Brain (organoid and tissue), 16 donors: ENCODE measurements at places on chromosomes 5 and 9.

GRCh38 chr5:173334808-173335207 is 6.6 kb upstream of the STC2 start:
- no peak for DNase-seq

DNA sequence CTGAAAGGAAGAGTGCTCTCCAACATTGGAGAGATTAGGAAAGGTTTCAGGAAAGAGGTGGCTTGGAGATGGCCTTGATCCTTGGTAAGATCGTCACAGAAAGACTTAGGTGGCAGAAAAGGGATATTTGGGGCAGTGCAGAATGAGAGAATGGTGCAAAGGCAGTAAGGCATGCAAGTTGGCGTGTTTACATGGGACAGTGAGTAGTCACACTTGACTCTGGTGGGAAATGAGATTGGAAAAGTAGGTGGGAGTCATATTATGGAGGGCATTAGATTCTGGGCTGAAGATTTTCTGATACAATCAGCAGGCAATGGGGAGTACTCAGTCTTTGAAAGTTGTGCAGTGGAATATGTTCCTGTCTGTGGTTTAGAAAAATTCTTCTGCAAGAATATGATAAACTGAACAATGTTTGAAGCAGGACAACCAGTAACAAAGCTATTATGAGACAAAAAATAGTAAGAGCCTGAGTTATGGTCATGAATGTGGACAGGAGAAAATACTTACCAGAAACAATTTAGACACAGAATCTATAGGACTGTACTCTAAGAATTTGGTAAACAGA is 76.2 kb upstream of the ANKRD55 start:
- no peak for DNase-seq

DNA sequence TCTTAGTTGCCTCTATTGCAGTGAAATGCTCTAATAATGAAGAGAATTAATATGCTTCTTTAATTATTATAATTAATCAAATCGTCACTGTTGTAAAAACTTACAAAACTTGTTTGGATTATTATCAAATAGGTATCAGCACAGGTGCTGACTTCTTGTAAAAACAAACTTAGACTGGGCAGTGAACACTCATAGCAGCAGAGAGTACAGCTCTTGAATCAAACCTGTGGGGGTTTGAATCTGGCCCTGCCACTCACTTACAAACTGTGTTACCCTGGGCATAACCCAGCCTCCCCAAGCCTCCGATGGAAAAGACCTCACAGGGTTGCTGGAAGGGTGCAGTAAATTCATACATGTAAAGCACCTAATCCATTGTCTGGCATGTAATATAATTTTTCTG is 35.1 kb downstream of the MAP3K1 start:
- DNase-seq = no peak

DNA sequence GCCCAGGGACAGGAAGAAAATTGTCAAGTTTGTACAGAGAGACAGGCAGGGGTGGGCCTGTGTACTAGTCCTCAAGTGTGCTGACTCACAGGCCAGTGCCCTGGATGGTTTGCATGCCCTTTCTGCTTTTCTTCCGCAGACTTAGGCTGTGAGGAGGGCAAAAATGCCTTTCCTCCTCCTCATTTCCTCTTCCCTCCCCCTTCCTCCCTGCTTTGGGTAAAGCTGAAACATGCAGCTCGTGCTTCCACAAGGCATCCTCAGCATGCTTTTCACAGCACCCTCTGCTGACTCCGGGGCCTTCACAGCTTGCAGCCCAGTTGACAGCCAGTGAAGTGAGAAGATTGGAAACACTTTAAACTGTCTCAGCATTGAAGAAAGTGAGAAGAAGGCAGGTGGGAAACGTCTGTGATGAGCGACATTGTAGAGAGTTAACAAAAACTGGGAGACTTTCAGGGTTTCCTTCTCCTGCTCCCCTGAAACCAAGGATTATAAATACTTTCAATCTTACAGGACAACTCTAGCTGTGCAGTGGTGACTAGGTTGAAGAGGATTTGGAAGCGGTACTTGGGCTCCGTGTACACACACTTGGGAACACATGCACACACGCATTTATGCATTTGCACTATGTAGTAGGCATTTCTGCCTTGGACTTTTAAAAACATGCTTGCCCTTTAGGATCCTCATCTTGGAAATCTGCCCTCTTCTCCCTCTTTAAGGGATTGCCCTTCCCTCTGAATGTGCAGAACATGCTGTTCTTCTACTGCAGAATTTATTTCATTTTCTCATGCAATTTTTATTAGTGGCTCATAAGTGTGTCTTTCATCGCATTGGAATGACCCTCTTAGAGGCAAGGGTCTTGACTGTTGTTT is 138.8 kb downstream of the GRIA1 start:
- DNase-seq = peak; percentile 64

- no peak for DNase-seq
These were observed 19.0 kb upstream of the TBC1D9B start for GRCh38 chr5:179926657-179927056.

GRCh38 chr5:139126711-139127111 is 71.5 kb downstream of the SIL1 start:
- DNase-seq = peak; percentile 34

DNA sequence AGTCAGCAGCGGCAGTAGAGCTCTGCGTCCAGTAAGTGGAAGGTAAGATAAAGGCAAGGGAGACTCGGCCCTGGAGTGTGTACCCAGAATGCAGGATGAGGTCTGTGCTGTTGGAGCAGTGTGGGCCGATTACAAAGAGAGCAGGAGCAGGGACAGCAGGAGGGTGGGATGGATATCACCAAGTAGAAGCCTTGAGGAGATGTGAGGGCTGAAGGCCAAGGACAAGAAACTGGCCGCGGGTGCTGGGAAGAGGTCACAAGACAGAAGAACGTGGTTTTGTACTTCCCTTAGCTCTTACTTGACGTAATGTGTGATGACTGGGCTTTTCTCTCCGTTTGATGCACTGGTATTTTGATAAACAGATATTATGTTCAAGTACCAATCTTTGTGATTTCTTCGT is 43.7 kb downstream of the OR2V1 start:
- DNase-seq = no peak

DNA sequence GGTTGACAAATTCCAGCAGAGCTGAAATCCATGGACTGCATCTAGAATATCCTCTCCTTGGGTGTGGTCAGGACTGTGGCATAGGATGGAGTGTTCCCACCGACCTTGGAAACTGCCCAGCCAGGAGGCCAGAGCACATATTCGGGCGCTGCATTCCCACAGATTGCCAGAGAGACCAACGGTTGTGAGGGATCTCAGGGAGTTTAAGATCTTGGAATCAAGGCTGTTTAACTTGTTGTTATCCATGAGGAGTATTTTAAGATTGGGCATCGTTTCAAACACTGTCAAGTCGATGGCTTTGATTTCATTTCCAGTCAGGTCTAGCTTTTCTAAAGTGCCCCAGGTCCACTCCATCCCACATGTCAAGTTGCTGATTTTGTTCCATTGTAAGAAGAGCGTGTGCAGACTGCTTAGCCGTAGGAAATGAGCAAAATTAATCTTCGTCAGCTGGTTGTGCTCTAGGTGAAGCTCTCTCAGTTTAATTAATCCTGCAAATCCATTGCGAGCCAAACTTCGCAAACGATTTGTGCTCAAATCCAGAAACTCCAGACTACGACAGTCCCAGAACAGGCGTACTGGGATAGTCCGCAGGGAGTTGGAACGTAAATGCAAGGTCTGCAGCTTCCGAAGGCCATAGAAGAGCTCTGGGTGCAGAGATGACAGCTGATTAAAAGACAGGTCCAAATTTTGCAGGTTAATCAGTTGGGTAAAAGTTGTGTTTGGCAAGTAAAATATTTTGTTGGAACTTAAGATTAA is 1.5 kb downstream of the LRRTM2 start:
- peak; percentile 80 for DNase-seq

GRCh38 chr5:149870697-149871096 is 73.9 kb downstream of the PDE6A start:
- no peak for DNase-seq

- no peak for DNase-seq
These were observed 107.3 kb upstream of the APC start for GRCh38 chr5:112630246-112631009.

DNA sequence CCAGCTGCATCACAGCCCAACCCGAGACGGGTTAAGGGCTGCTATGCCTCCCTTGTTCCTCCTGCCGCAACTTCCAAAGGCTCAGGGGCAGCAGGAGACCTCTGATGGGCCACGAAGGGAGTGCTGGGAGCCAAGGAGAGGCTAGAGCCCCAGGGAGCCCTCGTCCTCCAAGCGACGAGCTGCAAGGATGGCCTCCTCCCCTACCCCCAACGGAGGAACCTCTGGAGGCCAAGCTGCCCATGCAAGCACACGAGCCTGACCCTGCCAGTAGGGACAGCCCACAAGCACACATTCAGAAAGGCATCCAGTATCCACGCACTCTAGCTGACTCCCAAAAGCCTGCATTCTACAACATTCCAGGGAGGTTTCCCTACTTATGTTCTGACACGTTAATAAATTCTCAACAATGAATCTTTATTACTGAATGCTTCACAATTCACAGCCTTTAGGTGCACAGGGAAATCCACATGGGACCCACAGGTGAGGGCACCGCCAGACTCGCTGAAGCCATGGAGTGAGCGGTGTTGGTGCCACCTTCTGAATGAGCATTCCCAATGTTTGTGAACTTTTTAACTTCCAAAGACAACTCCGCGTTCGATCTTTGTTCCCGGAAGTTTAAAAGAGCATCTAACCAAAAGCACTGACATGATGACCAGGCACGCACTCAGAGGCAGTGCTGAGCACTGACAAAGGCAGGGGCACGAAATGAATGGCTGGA is 28.7 kb downstream of the IPPK start:
- DNase-seq = no peak

DNA sequence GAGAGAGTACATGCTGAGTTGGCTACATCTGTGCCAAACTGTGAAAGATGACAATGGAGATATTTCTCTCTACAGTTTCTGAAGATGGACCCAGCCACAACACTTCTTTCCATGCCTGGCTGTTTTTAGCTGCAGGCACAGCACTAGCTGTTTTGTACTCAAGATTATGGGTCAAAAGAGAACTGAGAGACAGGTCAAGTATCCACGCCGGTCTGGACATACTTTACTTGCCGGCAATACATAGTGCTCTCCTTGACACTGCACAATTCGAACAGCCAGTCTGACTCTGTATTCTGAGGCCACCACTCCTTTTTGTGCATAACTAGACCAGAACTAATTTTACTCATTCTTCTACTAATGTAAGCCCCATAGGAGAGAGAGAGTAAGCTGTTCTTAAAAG is 2.6 kb downstream of the PRLR start:
- no peak for DNase-seq

DNA sequence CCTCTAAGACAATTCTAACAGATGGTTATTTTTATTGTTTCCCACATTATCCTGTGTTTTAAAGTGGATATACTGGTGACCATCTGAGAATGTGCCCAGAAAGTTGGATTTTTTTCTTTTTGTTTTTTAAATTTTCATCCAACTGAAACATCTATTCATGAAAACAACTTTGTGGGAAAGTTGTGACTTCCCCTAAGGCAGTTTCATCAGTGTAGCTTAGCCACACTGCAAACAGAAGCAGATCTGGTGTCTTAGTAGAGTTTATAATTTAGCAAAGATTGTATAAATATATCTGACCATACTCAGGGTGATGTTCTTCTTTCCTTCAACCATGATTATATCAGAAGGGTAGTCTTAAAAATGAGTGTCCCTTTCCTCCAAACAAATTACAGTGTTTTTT is 1241.3 kb downstream of the MAT2B start:
- DNase-seq = no peak

GRCh38 chr9:105637787-105638395 is 24.4 kb upstream of the TAL2 start:
- DNase-seq = no peak

GRCh38 chr5:96537386-96537785 is 104.3 kb upstream of the PCSK1 start:
- DNase-seq = no peak

DNA sequence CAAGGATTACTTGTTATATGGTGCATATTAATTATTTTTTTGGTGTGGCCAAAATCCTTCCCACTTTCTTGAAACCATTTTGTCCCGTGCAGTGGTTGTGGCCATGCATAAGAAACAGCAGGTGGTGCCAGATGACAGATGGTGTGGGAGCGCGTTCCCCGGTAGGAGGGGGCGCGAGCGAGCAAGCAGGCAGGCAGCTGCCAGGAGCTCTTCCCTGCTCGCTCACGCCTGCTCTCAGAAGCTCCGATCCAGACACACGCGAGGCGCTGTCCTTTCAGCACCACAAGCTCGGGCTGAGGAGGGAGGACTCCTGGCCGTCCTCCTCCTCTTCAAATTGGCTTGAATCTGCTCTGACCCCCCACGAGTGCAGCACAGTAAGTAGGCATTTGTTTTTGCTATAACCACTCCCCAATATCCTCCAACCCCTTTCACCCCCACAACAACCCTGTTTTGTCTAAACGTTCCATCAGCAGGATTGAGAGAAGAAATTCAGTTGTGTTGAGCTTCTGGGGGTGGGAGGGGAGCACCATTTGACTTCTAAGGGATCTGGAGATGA is at the start of gene NSG2:
NSG2 (plus strand) TSS at position 237 of the 556 bp plus-strand sequence. CDS start 1,050 bp downstream, outside the sequence.
- peak; percentile 97 for DNase-seq
